ENCODE measurements at places on chromosomes 7 and 10.

DNA sequence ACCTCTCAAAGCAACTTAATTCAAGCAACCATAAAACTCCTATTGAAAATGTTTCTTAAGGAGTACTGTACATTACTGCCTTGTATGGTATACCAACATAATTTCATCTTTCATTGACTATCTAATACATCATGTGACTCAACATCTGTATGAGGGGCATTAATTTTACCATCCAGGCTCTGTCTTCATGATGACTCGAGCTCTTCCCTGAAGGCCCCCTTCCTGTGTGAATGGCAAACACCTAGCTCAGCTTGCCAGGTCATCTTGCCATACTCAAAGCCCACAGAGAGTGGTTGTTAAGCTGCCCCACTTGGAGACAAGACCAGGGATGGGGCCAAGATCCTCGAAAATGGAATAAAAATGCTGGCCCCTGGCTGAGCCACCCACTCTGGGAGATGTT is 82.4 kb downstream of the SGMS1 start:
- no peak for DNase-seq

DNA sequence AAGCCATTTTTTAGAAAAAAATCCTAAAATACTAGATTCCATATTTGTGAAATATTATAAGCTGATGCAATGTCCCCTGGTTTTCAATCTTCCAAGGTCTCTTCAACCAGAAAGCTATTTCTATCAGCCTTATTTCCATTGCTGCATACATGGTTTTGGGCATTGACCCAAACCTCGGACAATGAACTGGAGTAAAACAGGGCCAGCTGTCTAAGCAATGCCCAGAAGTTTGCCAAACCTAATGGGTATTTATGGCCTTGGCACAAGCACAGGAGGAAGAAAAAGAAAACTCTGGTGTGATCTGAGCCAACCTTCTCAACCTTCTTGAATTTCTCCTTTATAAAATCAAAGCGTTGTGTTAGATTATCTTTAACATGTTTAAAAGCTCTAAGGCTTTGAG is 402.3 kb downstream of the DNAJB9 start:
- DNase-seq = no peak

GRCh38 chr7:92695308-92696261 is 105.4 kb upstream of the FAM133B start:
- DNase-seq = no peak

DNA sequence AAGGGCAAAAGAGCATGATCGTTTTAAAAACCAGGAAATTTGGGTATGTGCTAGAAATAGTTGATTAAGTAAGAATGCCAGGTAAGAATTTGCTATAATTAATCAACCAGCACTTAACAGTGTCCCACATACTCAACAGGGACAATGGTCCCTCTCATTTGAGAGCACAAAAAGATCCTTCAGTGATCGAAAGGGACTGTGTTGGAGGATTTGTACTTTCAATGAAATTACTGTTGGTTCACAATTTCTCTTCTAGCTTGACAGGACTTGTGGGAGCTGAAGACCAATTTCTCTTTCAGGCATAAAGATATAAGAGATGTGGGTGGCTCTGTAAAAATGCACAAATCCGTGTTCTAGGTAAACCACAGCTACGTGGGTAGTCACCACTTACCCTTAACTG is 12.5 kb upstream of the PLEKHS1 start:
- no peak for DNase-seq

DNA sequence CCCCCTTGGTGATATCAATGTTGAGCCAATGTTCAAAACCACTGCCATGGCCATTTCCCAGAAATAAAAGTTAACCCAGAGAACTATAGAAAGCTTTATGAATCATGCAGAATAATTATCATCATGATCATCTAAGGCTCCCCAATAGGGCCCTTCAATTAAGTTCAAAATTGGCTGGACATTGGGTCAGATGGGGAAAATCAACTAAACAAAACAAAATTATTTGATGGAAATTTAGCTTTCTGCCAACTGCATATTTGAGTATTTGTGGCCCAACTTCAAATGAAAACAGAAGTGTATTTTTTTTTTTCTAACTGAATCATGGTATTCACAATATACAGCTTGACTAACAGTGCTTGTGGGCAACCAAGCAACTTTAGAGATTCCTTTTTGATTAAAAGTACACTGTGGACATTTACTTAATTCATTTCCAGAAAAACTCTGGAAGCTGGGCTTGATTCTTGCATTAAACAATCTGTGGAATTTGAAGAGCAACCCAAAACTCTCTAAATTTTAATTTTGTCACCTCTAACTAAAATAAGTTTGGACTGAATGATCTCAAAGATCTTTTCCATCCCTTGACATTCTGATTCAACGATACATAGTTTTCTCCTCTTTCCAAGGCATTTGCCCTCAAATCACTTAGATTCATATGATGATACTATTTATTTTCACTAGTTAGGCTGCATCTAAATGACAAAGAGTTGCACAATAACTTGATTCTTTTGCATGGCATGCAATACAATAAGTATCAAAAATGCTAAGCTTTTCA is 203.2 kb downstream of the AHR start:
- DNase-seq = no peak

DNA sequence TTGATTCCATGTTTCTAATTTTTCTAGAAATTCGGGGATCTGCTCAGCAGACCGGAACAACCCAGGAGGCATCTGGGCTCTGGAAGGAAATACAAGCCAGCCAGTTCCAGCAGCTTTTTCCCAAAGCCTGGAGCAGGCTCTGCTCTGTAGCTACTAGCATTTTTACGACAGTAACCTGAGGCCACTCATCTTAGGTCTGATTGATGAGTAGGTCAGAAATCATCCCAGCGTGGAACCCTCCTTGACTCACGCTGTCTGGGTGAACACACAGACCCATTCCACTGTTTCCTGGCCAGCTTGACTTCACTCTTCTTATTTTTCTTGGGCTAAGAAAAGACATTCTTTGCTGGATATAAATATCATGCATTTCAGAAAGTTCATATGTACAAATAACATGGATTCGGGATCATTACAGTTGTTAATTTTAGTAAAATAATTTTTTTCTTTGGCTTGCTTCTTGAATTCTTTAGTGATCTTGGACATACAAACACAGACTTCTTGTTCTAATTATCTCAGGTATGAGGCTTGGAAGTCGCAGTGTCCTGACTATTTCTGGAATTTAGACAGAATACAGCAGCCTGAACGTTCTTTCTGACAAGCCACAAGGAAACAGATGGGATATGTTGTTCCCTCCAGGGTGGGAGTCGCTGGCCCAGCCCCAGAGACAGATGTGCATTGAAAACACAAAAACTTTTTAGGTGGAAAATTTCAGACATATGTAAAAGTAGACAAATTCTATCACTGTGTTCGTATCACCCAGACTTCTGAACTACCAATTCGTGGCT is 54.6 kb upstream of the PITRM1 start:
- no peak for DNase-seq

DNA sequence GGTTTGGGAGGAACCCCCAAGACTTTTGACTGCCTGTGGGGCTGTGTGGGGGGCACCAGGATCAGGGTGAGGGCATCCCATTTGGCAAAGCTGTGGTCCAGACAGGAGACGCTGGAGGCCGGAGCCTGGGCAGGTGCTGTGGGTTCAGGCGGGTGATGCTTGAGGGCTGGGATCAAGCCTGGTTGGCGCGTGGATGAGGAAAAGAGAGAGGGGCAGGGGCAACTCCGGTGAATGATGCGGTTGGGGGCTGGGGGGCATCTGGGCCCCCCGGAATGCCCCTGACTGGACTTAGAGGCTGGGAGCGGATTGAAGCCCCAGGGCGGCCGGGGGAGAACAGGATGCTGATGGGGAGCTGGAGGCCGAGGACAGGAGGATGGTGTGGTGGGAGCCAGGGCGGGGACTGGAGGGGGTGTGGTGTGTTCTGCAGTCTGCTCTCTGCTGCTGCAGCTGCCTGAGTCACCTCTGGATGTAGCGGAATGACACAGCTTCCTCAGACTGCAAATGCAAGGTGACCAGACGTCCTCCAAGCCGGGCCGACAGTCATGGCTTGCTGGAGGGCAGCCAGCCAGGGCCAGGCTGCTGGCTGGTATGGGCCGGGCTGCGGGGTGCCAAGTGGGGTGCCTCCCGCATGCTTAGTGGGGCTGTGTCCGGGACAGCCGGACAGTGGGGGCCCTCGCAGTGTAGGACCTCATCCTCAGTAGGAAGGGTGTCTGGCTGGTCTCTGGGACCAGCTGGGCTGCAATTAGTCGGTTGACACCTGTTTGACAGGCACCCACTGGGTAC is 3.2 kb downstream of the MAFK start:
- DNase-seq = no peak

GRCh38 chr10:47043928-47044538 is 132.8 kb downstream of the PTPN20 start:
- no peak for DNase-seq

DNA sequence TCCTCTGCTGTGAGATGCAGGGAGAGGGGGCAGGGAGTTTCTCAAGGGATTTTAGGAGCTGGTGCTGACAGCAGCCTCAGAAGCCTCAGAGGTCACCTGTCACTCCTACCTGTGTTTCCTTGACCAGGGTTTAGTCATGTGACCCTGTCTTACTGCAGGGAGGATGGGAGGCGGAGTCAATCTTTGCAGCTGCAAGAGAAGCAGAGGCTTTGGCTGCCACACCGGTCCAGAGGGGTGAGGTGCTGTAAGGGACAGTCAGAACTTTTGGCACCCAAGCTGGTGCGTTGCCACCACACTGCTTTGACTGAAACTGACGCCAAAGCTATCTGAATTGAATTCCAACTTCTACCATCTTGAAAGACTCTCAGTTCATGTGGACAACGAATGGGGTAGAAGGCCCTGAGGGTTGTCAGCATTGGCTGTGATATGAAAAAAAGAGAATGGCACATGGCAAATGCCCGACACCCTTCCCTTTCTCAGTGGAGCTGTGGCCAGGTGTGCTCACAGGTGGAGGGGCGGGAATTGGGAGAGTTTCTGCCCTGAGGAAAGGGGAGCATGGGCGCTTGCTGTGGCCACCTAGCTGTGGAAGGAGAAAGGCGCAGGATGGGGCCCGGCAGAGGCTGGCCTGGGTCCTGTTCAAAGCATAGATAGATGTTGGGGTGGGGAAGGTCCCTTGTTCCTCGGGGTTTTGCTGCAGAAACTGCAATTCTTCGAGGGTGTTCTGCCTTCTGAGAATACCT is 69.3 kb downstream of the ARHGAP22 start:
- DNase-seq = no peak

DNA sequence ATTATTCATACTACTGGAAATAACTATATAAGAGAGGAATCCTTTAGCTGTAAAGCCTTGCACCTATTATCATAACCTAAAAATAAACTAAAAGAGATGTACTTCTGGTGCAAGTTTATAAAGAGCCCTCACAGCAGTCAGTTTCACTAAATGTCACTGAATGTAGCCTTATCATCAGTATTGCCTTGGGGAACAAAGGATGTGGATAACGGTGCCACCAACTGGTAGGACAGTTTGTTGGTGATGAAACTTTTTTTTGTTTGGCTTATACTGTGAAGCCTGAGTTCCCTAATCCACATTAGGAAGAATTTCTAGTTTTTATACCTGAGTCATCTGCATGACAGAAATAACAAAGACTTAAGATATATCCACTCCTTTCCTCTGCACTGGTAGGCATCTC is 117.9 kb upstream of the COL1A2 start:
- no peak for DNase-seq

- DNase-seq = no peak
These were observed 71.5 kb upstream of the EGR2 start for GRCh38 chr10:62887642-62888041.

DNA sequence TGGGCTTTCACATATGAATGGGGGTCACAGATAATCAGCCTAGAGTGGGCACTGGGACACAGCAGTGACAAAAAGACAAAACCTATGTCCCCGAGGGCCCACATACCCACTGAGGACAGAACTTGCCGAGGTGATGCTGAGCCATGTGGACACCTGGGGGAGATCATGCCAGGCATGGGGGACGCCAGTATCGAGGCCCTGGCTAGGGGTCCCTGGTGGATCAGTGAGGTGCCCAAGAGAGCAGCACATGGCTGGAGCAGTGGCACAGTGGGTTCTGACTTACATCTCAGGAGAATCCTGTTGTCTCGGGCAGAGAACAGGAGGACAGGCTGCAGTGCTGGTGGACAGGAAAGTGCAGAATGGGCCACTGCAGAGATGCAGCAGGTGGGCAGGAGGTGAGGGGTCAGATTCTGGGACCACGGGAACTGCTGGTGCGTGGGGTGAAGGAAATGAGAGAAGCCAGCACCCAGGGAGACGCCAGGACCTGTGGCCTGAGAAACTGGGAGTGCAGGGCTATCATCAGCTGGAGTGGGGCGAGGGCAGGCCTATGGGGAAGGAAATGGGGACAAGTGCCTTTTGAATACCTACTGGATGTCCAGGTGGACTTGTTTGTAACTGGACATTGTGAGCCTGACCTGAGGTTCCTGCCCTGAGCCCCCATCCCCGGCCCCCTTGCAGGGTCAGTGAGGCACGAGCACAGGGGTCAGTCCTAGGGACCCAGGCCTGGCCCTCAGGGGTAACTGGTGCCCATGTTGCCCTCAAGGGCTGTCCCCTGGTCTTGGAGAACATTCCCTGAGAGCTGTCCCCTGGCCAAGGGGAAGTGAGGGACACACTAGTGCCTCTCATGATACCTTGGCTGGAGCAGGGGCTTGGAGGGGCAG is 91.2 kb upstream of the RET start:
- DNase-seq = no peak

DNA sequence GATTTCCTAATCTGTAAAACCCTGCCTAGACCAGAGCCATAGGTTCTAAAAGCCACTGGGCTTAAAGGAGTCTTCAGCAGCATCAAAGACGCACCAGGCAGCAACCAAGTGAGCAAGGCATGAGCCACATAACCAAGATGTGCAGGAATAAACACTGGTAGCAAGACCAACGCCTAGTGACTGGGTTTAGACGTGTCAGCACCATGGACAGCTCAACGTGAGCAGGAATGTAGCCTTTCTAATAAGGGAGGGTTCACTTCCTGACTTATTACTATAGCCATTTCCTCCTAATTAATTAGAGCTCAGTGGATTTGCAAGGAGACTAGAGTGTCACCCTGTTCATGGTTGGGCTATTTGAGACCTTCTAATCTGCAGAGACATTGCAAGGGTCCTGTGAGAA is 223.7 kb downstream of the LHFPL3 start:
- no peak for DNase-seq

- DNase-seq = no peak
These were observed 351.0 kb downstream of the TCERG1L start for GRCh38 chr10:130960531-130960930.

GRCh38 chr7:50649259-50649885 is 84.2 kb upstream of the DDC start:
- no peak for DNase-seq

DNA sequence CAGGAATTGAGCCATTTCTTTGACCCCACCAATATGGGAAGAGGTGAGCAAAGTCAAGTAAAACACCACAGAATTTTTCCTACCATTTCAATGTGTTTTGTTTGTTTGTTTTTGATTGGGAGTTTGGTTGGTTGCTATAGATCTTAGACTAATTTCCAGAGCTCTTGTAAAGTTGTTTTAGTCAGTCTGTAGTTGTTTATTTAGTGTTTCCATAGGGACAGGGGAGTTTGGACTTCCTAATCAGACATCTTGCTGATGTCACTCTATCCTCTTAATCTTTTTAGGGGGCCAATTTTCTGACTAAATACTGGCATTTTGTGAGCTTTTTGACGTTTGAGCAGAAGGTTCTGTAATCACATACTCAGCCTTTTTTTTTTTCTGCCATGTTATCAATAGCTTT is 266.9 kb downstream of the ABCA13 start:
- DNase-seq = no peak

GRCh38 chr7:2143450-2143849 is 89.3 kb downstream of the MAD1L1 start:
- DNase-seq = no peak

GRCh38 chr10:92187101-92187500 is 103.8 kb downstream of the CPEB3 start:
- no peak for DNase-seq
